Tibial artery (tissue), 4 donors: ENCODE measurements at places on chromosomes 12 and 14.

DNA sequence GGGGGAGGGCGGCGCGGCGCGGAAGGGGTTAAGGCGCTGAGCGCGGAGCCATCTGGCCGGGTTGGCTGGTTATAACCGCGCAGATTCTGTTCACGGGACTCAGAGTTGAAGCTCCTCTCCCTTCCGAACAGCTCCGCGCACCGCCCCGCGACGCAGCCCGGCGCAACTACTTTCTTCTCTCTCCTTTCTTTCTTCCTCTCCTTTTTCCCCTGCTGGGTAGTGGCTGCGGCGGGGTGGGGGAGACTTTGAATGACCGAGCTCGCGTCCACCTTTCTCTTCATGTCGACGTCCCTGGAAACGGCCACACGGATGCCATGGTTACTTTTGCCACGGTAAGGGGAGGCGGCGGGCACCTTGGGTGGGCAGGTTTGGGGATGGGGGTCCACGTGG lies at the start of gene NTF3:
Gene NTF3 (plus strand): TSS at position 98 of the 390 bp plus-strand sequence. CDS start 217 bp downstream, at position 315.
- no peak for DNase-seq

DNA sequence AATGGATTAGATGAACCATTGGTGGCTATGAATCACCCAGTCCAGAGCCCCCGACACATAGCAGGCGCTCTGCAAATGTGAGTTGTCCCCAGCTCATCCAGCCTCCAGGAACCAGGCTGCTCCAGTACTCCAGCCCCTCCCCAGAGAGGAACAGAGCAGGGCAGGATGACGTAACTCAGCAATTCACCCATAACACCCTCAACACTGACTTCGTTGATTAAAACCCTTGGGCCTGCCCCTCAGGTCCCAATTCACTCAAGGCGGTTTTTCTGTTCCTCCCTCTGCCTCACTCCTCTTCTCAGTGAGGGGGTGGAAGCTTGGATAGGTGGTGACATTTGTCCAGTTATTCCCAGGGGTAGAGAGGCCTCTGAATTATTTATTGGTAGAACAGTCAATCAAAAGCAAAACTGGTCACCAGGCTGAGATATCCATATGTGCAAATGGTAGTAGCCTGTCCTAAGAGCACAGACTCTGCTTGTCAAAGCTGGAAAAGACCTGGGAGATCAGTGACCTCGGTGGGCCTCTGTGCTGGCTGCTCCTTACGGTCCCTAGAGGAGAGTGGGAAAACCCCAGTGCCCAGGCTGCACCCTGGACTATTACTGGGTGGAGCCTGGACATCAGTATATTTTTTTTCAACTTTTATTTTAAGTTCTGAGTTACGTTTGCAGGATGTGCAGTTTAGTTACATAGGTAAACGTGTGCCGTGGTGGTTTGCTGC lies 97.0 kb downstream of the CMKLR1 start:
- DNase-seq, result no peak

DNA sequence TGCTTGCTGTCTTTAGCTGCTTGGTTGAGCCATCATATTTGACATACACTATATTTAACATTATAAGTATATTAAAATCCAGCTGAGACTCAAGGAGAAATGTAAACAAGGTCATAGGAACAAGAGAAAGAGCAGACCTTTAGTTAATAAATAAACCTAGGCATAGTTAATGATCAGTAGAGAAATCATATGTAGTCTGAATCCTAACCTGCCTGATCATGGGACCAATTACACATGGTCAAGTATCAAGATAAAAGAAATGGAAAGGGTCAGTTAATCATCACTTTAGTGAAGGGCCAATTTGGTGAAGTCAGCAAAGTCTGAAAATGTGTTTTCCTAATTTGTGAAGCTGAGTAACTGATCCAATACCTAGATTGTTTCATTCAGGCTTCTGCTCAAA lies 7.5 kb downstream of the RNF212B start:
- DNase-seq, result no peak

GRCh38 chr14:90443161-90444076 lies 46.6 kb downstream of the CALM1 start:
- no peak for DNase-seq

DNA sequence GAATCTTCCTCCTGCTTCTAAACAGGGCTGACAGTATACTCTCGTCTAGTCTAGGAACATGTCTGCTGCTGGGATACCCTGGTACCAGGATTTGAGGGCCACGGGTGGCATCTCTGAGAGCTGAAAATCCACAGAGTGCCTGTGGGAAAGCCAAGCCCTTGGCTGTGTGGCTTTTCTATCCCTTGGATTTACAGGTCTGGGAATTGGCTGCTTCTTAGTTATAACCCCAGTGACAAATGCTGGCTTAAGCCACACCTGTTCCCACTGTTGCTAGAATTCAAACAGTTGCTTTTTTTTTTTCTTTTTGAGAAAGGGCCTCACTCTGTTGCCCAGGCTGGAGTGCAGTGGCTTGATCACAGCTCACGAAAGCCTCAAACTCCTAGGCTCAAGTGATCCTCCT lies 14.3 kb upstream of the RIN3 start:
- DNase-seq, result no peak

GRCh38 chr14:36973806-36974442 lies 198.5 kb downstream of the SLC25A21 start:
- DNase-seq, result no peak

- DNase-seq, result no peak
Observed at GRCh38 chr12:131221061-131221956, 267.6 kb downstream of the ADGRD1 start.

DNA sequence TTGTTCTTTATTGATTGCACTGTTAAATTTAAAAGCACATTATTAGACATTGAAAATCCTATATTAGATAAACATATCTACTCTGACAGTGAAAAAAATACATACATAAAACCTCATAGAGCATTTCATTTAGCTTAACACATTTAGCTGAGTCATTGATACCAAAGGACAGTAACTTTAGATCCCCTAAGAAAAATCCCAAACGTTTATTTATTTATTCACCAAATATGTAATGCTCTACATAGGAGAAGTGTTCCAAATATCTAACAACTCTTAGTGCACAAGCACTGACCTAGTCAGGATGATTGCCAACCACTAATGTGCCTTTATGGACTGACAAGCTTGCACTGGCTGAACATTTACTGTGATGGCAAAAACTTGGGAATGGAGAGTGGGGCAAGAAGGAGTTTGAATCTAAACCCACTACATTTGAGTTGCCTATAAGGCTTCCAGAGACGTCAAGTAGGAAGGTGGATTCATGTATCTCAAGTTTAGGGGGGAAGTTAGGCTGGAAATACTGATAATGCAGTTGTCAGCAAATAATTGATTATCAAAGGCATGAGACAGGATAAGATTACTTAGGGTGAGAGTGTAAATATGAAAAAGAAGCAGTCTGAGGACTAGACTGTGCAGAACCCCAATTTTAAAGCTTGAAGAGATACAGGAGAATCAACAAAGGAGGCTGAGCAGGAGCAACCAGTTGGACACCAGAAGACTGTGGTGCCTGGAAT lies 156.4 kb downstream of the PLCZ1 start:
- DNase-seq, result no peak

GRCh38 chr12:15535352-15535781 lies 213.1 kb downstream of the PTPRO start:
- no peak for DNase-seq

DNA sequence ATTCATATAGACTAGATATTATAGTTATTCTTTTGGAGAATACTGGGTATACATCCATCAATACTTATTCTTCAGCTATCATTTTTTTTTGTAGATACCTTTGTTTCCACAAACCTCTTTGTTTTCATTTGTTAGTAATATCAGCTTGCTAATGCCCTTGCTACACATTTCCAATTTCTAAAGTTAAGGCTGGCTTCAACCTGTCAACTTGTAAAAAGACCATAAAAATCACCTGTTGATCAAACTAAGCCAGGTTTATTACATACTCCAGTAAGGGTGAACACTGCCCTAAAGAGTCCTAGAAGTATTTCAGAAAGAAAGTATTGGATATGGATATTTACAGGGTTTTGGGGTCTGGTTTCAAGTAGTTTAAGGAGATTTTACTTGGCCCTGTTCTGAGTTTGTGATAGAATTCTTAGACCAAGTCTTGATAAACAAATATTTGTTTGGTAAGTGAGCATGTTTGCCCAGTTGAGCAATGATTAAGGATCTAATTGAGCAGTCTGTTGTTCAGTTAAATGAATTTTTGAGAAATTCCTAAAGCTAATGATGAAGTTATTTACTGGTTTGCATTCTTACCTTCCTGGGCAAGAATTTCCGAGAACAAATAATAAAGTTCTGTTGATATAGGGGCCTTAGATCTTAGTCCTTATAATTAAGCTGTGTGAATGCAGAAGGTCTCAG lies 52.8 kb upstream of the LRTM2 start:
- DNase-seq, result no peak

DNA sequence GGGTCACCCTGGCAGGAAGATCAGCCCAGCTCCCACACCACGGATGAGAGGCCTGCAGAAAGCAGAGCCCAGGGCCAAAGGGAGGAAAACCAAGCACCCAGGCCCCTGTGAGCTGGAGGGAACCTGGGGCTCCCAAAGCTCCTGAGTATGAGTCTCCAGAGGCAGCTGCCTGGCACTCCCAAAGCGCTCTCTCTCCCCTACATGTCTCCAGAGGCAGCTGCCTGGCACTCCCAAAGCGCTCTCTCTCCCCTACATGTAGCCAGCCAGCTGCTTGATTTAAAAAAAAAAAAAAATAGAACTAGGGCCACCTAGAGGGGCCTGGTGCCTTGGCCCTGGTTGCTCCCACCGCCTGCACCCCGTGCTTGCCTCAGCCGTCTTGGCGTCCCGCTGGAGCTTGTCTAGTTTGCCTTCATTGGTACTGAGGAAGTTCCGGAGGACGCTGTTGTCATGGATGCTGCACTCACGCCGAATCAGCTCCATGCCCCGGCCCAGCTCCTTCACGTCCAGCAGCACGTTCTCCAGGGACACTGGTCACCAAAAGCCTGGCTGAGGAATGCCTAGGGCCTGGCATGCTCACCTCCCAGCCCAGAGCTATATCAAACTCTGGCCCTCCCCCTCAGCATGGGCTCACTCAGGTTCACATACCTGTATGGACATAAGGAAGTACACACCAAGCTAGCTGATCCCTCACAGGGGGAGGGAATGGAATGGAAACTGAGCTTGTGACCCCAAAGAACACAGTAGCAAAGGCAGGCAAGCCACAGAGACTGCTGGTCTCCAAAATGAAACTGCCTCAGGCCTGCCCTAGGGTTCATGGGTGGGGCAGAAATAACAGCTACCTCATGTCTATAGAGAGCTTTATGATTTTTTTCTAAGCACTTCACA lies 24.7 kb downstream of the PRPF40B start:
- no peak for DNase-seq

DNA sequence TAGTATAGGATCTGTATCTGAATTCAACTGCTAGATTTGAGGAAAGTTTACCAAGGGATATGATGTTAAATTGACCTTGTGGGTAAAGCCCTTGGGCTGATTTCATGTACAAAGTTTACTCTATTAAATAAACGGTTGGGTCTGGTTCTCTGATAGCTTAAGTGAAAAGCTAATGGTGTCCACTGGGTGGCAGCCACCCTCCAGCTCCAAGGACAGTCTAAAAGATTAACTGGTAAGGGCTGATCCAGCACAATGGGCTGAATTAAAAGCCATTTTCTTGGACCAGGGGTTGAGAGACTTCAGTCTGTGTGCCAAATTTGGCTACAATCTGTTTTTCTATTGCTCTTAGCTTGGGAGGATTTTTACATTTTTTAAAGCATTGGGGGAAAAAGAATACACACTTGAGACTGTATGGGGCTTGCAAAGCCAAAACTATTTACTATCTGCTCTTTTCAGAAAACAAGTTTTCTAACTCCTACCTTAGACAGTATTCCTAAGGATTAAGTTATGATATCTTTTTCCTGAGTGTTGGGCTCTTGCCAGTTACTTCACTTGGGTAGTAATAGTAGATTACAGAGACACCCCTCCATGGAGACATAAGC lies 116.5 kb downstream of the GPHN start:
- DNase-seq, result peak; percentile 39

- no peak for DNase-seq
Observed at GRCh38 chr12:101700299-101700820, 2.9 kb downstream of the CHPT1 start.

GRCh38 chr12:49730050-49730449 lies 11.3 kb upstream of the TMBIM6 start:
- no peak for DNase-seq

DNA sequence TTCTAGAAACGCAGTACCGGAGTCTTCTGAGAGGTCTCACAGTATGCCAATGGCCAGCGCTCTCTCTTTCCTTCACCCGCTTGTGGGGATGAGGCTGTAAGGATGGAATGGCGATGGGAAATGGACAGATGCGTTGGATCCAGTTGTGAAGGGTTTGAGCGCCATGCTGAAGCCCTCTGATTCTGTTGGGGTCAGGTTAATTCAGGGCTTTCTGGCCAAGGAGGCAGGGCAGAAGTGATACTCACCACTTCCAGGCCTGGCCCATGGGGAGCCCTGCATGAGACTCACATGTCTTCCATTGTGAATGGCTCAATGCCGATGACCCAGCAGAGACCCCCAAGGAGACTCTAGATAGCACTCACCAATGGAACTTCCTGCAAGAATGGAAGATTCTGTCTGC lies 114.3 kb downstream of the BCL11B start:
- DNase-seq, result no peak

GRCh38 chr14:48096897-48097296 lies 421.5 kb upstream of the MDGA2 start:
- no peak for DNase-seq

DNA sequence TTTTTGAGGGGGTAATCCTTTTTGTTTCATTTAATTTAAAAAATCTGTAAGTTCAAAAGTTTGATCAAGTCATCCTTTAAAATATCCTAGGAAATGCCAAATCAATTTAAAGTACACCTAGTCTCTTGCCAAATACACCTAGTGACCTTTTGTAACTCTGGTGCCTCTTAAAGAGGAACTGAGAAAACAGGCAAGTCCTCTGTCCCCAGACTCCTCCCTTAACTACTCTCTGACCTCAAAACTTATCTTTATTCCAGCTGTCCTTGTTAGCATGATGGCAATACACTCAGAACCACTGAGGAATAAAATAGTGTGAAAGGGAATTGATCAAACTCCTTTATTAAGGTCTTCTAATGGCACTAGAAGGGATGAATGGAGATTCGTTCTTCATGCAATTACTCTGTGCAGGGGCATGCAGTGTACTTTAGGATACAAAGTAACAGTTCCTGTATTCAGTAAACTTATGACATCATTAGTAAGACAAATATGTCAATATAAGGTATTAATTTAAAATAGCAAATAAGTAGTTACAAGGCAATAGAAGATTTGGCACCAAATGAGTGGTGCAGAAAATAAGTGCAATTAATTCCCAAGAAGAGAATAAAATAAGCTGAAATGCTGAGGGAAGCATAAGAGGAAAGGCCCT lies 3.3 kb downstream of the FAR2 start:
- DNase-seq, result no peak

DNA sequence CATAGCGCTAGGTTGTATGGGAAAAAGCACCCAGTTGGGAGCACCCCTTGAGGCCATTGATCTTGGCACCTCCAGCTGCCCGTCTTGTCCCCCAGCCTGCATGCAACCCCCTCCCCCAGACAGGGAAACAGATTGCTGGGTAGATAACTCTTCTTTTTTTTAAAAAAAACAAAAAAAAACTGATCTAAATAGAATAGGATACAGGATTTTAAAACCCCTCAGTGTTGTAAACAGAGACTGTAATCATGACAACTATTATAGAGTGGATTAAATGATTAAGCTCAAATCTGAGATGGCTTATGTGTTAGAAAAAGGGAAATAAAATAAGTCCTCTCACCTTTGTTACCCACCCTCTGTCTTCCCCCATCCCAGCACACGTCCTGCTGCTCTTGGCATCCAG lies 48.9 kb downstream of the MAX start:
- no peak for DNase-seq
